ENCODE measurements at places on chromosomes 6 and 20. TPM values are rescaled to one million over a fixed set of nuclear protein-coding genes. Genes with fewer than 3 reads are reported as not detected.

- no peak for DNase-seq
Observed at GRCh38 chr20:4950437-4950836, 50.9 kb downstream of the SLC23A2 start.

GRCh38 chr6:36383606-36384005, 3.9 kb downstream of the ETV7 start:
- DNase-seq, result no peak

C20orf202 gene
- total RNA-seq, result 1.4 TPM

MYBL2 gene
- total RNA-seq, result 2.4 TPM

DNA sequence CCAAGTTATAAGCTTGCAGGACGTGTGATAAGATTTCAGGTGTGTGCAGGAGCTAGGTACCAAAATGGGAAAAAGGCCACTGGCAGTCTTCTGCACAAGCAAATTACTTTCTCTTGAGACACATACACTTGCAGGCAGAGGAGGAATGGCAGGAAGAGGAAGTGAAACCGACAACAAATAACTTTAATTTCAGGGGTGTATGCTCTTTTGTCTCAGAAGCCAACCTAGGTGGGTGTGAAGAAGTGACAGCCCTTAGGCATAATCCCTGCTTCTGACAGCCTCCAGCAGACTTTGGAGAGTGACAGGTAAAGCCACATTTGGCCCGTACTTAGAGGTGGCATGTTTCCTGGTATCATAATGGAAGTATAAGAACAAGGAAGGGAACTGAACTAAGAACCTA, 118.8 kb upstream of the TRAF3IP2 start:
- DNase-seq, result no peak

DNA sequence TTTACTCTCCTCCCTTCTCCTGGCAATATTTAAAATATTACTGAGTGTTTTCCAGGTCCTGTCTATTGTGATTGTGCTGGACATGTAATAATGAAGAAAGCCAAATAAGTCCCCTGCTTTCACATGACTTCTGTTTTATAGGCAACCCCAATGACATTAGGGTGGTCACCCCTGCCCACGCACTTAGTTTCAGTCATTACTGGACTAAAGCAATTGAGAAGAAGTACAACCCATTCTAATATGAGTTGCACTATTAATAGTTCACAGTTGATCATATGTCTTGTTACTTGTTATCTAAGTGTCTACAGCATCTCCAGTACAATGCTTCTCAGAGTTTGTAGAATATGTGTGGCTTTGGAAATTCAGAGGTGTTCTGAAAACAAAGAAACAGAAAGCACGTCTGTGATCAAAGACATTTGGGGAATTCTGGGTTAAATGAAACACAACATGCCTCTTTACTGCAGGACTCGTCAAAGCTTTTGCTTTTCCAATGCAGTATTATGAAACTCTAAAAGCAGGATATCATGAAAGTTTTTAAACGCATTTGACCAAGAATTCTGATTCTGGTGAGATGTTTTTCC, 789.5 kb downstream of the DHX35 start:
- no peak for DNase-seq

DNA sequence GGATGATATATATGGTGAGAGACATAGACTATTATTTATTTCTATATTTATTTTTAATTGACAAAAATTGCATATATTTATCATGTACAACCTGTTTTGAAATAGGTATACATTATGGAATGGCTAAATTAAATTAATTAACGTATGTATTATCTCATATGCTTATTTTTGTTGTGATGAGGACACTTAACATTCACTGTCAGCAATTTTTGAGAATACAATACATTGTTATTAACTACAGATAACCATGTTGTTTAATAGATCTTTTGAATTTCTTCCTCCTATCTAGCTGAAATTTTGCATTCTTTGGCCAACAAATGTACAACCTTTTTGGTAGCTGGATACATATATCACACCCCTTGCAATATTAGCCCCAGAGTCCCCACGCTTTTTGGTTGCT, 110.7 kb upstream of the CITED2 start:
- DNase-seq, result no peak

WFDC12 gene
- total RNA-seq, result not detected

PTCHD4 gene
- 2.3 TPM for total RNA-seq

GRCh38 chr6:12436683-12437082, 146.5 kb downstream of the EDN1 start:
- DNase-seq, result peak; percentile 35

DNA sequence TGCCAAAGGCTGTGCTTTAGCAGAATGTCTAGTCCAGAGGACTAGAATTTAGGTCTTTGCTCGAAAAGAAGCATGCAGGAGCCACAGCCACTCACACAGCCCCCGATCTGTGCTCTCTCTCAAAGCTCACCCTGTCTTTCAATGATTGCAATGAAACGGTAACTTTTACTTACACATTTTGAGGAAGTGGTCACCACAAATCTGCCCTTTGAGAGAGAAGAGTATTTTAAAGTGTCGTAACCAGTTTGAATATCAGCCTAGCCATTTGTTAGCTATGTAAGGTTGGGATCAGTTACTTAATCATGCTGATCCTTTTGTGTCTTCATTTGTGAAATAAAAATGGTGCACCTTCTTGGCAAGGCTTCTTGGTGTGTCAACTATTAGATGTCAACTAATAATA, 209.0 kb downstream of the TFAP2A start:
- no peak for DNase-seq

MOXD1 gene
- total RNA-seq, result 16.8 TPM

DNA sequence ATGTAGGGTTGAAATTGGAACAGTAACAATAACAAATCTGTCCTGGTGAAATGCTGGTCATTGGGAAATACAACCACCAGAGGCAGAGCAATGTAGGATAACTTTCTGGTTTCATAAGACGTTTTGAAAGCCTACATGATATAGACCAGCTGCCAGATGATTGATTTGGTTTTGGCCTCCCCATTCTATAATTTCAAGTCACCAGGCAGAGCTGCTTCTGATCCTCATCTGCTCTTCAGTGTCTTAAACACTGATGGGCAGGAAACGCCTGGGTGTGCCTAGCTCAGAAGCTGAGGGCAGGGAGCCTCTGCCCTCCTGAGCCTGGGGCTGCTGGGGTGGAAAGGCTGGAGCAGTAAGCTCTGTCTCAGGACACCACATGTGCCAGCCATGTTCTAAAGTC, 24.5 kb downstream of the DHX35 start:
- no peak for DNase-seq

DNA sequence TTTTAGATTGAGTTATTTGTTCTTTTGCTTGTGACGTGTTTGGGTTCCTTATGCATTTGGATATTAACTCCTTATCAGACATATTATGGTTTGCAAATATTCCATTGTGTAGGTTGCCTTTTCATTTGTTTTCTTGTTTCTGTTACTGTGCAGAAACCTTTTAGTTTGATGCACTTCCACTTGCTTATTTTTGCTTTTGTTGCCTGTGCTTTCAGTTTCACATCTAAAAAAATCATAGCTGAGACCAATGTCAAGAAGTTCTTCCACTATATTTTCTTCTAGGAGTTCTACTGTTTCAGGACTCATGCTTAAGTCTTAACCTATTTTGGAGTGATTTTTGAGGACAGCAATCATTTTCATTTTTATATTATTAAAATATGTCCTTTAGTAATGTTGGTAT, 113.5 kb downstream of the EPM2A start:
- no peak for DNase-seq

DNA sequence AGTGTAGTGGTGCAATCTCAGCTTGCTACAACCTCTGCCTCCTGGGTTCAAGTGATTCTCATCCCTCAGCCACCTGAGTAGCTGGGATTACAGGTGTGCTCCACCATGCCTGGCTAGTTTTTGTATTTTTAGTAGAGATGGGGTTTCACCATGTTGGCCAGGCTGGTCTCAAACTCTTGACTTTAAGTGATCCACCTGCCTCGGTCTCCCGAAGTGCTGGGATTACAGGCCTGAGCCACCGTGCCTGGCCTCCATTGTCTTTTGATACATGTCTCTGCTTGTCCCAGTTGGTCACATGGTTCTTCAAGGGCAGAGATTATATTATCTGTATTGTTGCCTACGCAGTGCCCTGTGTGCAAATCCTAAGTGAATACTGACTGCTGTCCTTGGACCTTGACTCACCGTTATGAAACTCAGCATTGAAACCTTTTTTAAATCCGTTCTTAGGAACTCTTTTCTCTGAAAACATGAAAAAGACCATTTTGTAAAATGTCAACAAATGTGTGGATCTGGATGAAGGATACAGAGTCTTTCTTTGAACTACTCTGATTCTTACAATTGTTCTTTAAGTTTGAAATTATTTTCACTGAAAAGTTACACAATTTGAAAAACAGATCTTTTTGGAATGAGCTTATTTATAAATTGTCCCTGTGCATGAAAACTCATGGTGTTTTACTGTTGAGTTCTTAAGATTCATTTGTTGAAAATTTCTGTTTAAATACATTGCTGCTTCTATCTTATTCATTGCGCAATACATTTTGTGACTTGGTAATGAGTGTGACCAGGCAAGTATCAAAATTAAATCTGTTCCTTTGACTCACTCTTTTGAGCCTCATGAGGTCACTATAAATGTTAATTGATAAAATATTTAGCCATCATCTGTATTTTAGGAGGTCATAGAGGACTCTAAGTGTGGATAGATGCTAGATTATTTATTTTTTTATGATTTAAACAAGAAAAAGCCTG, 293.5 kb downstream of the UTRN start:
- no peak for DNase-seq

PGC gene
- total RNA-seq, result 128 TPM

DNA sequence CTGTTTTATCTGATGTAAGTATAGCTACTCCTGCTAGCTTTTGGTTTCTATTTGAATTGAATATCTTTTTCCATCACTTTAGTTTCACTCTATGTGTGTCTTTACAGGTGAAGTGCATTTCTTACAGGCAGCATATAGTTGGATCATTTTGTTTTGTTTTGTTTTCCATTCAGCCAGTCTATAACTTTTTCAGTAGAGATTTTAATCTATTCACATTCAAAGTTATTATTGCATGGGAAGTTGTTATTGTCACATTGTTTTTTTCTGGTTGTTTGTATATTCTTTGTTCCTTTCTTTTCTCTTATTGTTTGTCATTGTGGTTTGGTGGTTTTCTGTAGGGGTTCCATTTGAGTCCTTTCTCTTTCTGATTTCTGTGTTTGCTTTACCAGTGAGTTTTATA, 151.2 kb downstream of the PDE10A start:
- no peak for DNase-seq

DNA sequence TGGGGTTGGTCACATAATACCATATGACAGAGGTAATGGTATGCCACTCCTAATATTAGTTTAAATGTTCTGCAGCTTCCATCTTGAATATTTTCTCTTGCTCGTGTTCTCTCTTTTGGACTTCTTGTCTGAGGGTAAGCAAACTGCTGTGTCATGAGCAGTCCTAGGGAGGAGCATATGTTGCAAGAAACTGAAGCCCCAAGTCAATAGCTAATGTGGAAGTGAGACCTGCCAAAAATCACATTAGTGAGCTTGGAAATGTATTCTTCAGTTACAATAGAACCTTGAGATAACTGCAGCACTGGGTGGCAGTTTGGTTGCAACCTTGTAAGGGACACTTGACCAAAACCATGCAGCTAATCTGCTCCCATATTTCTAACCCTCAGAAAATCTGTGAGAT, 178.2 kb upstream of the IMPG1 start:
- DNase-seq, result no peak

ALDH5A1 gene
- total RNA-seq, result 16.8 TPM

GRCh38 chr20:51514249-51514648, 28.3 kb downstream of the NFATC2 start:
- no peak for DNase-seq

- DNase-seq, result no peak
Observed at GRCh38 chr6:12033770-12034169, 21.7 kb downstream of the HIVEP1 start.

DSP gene
- total RNA-seq, result 123 TPM

DNMT3B gene
- 4.5 TPM for total RNA-seq

- DNase-seq, result no peak
Observed at GRCh38 chr6:110617057-110617456, 140.6 kb upstream of the SLC22A16 start.

DNA sequence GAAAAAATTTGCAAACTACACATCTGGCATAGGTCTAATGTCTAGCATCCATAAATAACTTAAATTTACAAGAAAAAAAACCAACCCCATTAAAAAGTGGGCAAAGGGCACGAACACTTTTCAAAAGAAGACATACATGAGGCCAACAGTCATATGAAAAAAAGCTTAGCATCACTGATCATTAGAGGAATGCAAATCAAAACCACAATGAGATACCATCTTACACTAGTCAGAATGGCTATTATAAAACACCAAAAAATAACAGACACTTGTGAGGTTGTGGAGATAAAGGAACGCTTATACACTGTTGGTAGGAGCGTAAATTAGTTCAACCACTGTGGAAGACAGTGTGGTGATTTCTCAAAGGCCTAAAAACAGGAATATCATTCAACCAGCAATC, 33.7 kb upstream of the EPB41L2 start:
- no peak for DNase-seq

GRCh38 chr6:42629845-42630244, 66.0 kb downstream of the UBR2 start:
- no peak for DNase-seq

GRCh38 chr6:94600636-94601035, 976.7 kb upstream of the MANEA start:
- DNase-seq, result no peak

DNA sequence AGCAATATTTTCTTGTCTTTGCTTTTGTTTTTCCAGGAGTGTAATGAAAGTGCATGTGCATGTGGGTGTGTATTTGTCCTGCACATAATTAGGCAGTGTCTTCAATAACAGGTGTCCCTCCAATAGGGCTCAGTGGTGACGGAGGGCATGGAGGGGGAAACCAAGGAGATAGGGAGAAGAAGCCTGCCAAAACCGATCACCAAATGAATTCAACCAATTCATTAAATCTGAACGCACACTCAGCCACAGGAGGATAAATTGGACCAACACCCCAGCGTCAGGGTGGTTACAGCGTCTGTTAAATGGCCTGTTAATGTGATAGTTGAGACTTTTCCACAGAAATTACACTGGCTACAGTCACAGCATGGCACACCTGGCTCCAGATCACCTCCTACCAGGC, 527.6 kb downstream of the CD83 start:
- no peak for DNase-seq

L3MBTL1 gene
- total RNA-seq, result 7.9 TPM

GRCh38 chr6:16493112-16493511, 254.7 kb downstream of the GMPR start:
- no peak for DNase-seq

- DNase-seq, result no peak
Observed at GRCh38 chr6:36624461-36625157, 30.4 kb downstream of the SRSF3 start.

DNA sequence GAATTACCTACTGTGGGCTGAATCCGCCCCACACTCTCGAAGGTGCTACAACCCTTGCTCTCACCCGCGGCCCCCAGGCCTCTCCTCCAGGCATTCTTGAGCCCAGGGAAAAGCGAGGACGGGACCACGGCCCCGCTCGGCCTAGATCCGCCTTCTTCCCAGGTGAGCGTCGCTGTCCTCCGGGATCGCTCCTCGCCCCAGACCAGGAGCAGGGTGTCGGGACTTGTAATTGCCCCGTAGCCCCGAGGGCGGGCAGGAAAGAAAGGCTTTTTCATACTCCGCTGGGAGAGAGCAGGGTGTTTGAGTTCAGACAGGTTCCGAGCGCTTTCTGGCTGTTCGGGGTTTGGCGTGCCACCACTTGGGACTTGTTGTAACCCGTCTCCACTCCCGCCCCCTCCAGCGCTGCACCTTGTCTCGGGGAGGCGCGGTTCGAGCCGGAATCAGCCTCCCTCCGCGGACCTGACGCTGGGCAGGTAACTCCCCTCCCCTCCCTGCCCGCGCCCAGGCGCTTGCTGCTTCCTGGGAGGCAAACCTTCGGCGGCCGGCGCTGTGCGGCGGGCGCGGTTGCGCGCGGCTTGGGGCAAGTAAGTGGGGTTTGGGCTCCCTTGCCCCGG, at the start of gene FAM83B:
Gene FAM83B (plus strand): TSS at position 529 of the 614 bp plus-strand sequence. CDS start 23,476 bp downstream, outside the sequence.
- peak; percentile 86 for DNase-seq
